ENCODE measurements at places on chromosomes 2 and 18.

GRCh38 chr2:138474100-138474825 lies 27.3 kb upstream of the SPOPL start:
- DNase-seq: peak; percentile 22

GRCh38 chr18:54323561-54323960 lies 34.1 kb downstream of the STARD6 start:
- DNase-seq: no peak

DNA sequence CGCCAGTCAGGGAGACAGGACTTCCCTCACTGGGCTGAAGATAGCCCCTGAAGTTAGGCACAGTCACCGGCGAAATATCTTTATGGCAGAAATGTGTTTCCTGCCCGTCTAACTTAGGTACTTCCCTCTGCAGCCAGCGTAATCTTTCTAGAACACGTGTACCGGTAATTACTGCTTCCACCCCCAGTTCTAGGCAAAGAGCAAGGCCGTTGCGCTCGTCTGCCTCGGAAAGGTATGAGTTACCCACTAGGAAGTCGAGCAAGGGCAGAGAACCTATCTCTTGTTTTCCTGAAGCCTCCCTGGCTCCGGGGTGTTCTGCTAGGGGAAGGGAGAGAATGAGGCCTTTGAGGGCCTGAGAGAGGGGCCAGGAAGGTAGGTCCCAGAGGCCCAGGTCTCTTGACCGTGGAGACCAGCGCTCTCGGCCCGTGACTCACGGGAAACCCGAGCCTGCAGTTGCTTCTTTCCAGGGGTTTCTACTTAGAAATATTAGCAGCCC lies 70.0 kb downstream of the TWSG1 start:
- DNase-seq: no peak

- no peak for DNase-seq
These were observed 6.2 kb upstream of the CNTNAP5 start for GRCh38 chr2:124018890-124019289.

- DNase-seq: peak; percentile 31
These were observed 108.3 kb downstream of the ARL4C start for GRCh38 chr2:234388591-234388990.

GRCh38 chr18:58379443-58379842 lies 249.4 kb downstream of the ALPK2 start:
- DNase-seq: no peak

- DNase-seq: peak; percentile 94
These were observed 35.3 kb downstream of the LRRFIP1 start for GRCh38 chr2:237662671-237663093.

DNA sequence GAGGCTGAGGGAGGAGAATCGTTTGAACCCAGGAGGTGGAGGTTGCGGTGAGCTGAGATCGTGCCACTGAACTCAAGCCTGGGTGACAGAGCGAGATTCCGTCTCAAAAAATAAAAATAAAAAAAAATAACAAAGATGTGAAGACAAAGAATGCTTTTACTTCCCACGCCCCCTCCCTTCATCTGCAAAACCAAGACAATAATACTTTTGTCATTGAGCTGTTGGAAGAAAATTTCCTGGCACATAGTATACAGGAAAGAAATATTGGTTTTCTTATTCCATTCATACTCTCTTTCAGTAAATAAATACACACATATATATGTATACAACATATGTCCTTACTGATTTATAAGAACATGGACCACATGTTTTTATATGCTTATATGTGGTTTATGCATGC lies 12.2 kb downstream of the GREB1 start:
- DNase-seq: no peak

Data from suppressor macrophage treated with lipopolysaccharide for 4 hours (primary cell).